ENCODE measurements at places on chromosomes 16 and 17. TPM values are rescaled to one million over a fixed set of nuclear protein-coding genes. Genes with fewer than 3 reads are reported as not detected.

GRCh38 chr17:29021226-29021625, 15.4 kb upstream of the SEZ6 start:
- H3K27me3 ChIP-seq, result no peaks in the 10 kb centered on the region
- no peak overlapping the region for H3K27ac ChIP-seq
- H3K4me3 ChIP-seq, result no peak overlapping the region
- DNase-seq, result no peak

- DNase-seq, result no peak
- no peaks in the 10 kb centered on the region for H3K4me1 ChIP-seq
- no peaks in the 10 kb centered on the region for H3K27me3 ChIP-seq
- H3K4me3 ChIP-seq, result no peak overlapping the region
- no peak overlapping the region for H3K27ac ChIP-seq
These were observed 58.1 kb downstream of the MPHOSPH6 start for GRCh38 chr16:82111944-82112343.

DNA sequence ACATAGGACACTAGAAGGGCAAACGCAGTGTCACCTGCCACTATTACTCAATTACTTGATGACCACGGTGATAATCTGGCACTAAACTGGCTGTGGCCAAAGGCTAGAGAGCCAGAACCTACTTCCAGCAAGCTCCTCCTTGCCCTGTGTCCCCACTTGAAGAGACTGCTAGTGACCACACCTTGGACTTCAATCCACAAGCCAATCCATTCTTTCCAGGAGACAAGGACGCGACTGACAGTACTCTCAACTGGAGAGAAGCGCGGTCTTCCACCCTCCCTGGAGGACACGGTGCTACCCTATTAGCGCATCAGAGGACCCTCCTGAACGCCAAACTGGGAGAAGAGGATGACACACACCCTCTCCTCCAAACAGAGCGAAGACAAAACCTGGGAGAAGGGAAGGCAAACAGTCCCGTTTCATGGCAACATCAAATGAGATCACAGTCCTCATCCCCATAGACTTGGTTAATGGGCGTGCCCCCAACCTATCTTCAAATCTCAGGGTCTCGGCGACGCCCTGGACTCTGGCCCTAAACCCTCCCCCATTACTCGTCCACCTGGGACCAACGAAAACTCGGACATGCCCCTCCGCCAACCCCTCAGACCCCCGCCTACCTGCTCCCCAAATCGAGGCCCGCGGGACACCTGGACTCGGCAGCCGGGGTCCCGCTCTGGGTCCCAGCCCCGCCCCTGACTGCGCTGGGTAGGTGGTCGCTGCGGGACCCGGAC, 508 bp downstream of the FLCN start:
- H3K36me3 ChIP-seq, result peaks cover 17% of the 10 kb centered on the region
- H3K4me3 ChIP-seq, result peak overlapping the region; percentile 84

DNA sequence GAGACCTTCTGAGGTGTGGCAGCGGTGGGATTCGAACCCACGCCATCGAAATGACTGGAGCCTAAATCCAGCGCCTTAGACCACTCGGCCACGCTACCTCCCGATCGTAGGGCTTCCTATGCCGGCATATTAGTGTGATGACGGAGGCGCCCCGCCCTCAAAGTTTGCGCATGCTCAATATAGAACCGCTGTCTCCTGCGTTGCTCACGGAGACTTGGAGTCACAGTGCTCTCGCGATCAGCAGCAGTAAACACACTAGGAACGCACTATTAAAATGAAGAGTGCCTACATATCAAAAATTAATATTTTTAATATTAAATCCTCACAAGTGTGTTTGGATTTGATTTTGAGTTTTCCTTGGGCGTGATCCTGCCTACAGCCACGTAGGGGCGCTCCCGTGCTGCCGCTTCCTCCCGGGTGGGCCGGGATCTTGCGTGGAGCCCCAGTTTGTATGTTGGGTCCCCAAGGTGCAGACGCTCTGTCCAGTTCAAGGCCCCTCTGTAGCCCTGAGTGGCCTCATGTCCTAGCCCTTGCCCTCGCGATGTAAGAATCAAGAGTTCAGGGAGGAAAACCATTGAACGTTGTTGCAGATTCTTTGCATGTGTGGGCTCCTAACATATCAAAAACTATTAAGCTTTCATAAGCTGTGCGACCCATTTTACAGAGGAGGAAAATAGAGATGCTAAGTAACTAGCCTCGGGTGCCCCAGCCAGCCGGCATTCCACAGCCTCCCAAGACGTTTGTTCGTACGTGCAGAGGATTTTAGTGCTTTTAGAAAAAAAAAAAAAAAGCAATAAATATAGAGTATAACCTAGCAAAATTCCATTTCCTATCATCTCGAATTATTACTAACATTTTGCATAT, 10.2 kb upstream of the EEF2K start:
- H3K36me3 ChIP-seq, result no peaks in the 10 kb centered on the region
- H3K27me3 ChIP-seq, result no peaks in the 10 kb centered on the region
- H3K27ac ChIP-seq, result peak overlapping the region; percentile 73
- H3K4me3 ChIP-seq, result peak overlapping the region; percentile 60
- DNase-seq, result peak; percentile 94

GRCh38 chr17:44279666-44280391, 11.9 kb upstream of the SLC4A1 start:
- H3K4me1 ChIP-seq, result peaks cover 6% of the 10 kb centered on the region
- H3K36me3 ChIP-seq, result no peaks in the 10 kb centered on the region
- no peaks in the 10 kb centered on the region for H3K27me3 ChIP-seq
- no peak overlapping the region for H3K4me3 ChIP-seq
- H3K27ac ChIP-seq, result peak overlapping the region; percentile 69

- peak; percentile 67 for DNase-seq
- H3K4me1 ChIP-seq, result peaks cover 3% of the 10 kb centered on the region
- no peaks in the 10 kb centered on the region for H3K27me3 ChIP-seq
- H3K27ac ChIP-seq, result no peak overlapping the region
- H3K36me3 ChIP-seq, result peaks cover 24% of the 10 kb centered on the region
These were observed 24.9 kb downstream of the CDRT15 start for GRCh38 chr17:14211801-14212200.

- no peak for DNase-seq
- no peak overlapping the region for H3K4me3 ChIP-seq
- H3K36me3 ChIP-seq, result peaks cover 96% of the 10 kb centered on the region
- H3K4me1 ChIP-seq, result peaks cover 11% of the 10 kb centered on the region
- no peaks in the 10 kb centered on the region for H3K27me3 ChIP-seq
- H3K27ac ChIP-seq, result no peak overlapping the region
These were observed 6.9 kb downstream of the MLLT6 start for GRCh38 chr17:38711792-38712571.

GRCh38 chr17:18250259-18250658, 8.3 kb downstream of the FLII start:
- peak; percentile 87 for DNase-seq
- no peaks in the 10 kb centered on the region for H3K27me3 ChIP-seq
- peaks cover 27% of the 10 kb centered on the region for H3K4me1 ChIP-seq
- H3K36me3 ChIP-seq, result peaks cover 100% of the 10 kb centered on the region
- H3K4me3 ChIP-seq, result no peak overlapping the region
- no peak overlapping the region for H3K27ac ChIP-seq

DNA sequence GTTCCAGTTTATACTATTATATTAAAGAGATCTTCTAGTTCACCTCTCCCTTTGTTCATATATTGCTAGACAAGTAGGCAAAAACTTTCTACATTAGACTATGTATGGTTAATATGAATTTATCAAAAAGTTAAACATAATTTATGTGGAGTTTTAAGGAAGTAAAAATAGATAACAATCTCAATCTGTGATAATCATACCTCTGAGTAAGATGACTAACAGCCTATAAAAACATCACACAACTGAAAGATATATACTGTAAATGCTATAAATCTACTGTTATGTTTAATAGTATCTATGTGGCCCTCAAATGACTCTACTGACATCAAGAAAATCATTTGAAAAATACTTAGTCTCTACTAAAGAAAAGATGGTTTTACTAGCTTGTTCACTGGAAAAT, 37.1 kb downstream of the AP1G1 start:
- no peaks in the 10 kb centered on the region for H3K4me1 ChIP-seq
- no peak for DNase-seq
- H3K27me3 ChIP-seq, result no peaks in the 10 kb centered on the region
- no peak overlapping the region for H3K4me3 ChIP-seq

DNA sequence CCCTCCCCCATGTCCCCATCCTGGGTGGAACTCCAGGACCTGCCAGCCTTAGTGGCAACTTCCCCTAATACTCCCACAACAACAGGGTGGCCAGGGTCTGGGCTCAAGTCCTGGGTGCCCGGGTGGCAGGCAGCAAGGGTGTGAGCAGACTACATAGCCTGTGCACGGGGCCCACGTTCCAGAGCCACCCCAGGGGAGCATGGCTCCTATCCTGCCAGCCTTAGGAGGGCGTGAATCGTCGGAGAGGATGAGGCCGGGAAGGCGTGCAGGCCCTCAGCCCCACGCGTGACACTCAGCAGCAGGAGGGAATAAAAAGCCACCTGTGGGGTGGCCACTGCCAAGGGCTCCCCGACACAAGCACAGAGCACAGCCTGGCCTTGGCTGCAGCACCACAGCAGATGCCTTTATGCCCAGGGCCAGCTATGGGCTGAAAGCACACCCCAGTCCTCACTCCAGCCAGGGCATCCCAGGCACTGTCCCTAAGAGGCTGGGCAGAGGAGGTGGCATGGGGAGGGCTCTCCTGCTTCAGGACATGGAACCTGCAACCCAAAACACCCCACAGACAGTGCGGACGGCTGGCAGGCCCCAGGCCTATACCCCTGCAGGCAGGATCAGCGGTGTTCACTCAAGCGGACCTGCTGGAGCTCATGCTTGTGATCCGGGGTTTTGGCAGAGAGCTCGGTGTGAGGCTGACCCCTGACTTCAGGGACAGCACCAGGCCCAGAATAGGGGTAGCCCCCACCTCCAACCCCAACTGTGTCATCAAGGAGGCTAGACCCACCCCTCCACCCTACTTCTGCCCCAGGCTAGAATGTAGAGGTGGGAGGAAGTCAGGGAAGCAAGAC, 2.7 kb downstream of the BCAR1 start:
- H3K27ac ChIP-seq, result peak overlapping the region; percentile 99
- no peaks in the 10 kb centered on the region for H3K36me3 ChIP-seq
- DNase-seq, result no peak
- H3K4me3 ChIP-seq, result peak overlapping the region; percentile 84

GRCh38 chr17:67076290-67076689, 31.9 kb downstream of the CACNG1 start:
- H3K4me1 ChIP-seq, result peaks cover 25% of the 10 kb centered on the region
- H3K27me3 ChIP-seq, result no peaks in the 10 kb centered on the region
- peak overlapping the region; percentile 41 for H3K27ac ChIP-seq
- peaks cover 30% of the 10 kb centered on the region for H3K36me3 ChIP-seq

DNA sequence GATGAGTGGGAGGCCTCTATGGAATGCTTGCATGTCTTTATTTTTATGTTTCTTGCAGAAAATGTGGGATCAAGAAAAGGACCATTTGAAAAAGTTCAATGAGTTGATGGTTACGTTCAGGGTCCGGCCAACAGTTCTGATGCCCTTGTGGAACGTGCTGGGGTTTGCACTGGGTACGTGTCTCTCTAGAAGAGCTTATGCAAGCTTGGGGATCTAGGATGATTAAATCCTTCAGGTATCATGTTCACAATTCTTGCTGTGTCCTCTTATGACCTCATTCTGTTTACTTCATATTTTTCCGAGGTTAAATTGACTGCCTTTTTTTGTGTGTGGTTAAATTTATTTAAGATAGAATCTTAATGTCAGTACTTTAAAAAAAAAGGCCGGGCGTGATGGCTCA, 6.4 kb downstream of the COQ7 start:
- H3K27ac ChIP-seq, result no peak overlapping the region
- peaks cover 31% of the 10 kb centered on the region for H3K36me3 ChIP-seq
- no peaks in the 10 kb centered on the region for H3K27me3 ChIP-seq
- peaks cover 4% of the 10 kb centered on the region for H3K4me1 ChIP-seq
- DNase-seq, result no peak

DNA sequence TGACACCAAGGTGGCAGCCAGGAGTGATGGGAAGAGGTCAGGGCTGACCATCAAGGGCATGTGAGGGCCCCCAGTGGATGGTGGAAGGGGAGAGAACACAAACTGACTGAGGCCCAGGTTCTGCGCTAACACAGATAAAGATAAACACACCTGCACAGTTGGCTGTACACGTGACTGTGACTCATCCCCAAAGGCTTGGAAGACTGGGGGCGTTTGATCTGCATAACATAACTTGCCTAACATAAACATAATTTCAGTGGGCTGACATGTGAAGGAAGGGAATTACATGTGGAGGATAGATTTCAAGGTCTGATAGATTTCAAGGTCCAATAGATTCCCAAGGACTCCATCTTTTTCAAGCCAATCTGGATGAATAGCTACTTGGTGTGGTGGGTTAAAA, 100.9 kb upstream of the TNRC6C start:
- H3K27ac ChIP-seq, result no peak overlapping the region
- no peak for DNase-seq
- H3K4me1 ChIP-seq, result no peaks in the 10 kb centered on the region
- H3K36me3 ChIP-seq, result no peaks in the 10 kb centered on the region
- no peak overlapping the region for H3K4me3 ChIP-seq

- DNase-seq, result no peak
- no peaks in the 10 kb centered on the region for H3K27me3 ChIP-seq
- no peaks in the 10 kb centered on the region for H3K36me3 ChIP-seq
- H3K4me1 ChIP-seq, result no peaks in the 10 kb centered on the region
- no peak overlapping the region for H3K27ac ChIP-seq
- no peak overlapping the region for H3K4me3 ChIP-seq
These were observed 39.1 kb upstream of the TOM1L1 start for GRCh38 chr17:54861471-54861983.

- no peaks in the 10 kb centered on the region for H3K27me3 ChIP-seq
- H3K27ac ChIP-seq, result no peak overlapping the region
- H3K4me1 ChIP-seq, result no peaks in the 10 kb centered on the region
- no peaks in the 10 kb centered on the region for H3K36me3 ChIP-seq
- no peak for DNase-seq
These were observed 240.9 kb upstream of the SALL1 start for GRCh38 chr16:51391798-51392511.

DNA sequence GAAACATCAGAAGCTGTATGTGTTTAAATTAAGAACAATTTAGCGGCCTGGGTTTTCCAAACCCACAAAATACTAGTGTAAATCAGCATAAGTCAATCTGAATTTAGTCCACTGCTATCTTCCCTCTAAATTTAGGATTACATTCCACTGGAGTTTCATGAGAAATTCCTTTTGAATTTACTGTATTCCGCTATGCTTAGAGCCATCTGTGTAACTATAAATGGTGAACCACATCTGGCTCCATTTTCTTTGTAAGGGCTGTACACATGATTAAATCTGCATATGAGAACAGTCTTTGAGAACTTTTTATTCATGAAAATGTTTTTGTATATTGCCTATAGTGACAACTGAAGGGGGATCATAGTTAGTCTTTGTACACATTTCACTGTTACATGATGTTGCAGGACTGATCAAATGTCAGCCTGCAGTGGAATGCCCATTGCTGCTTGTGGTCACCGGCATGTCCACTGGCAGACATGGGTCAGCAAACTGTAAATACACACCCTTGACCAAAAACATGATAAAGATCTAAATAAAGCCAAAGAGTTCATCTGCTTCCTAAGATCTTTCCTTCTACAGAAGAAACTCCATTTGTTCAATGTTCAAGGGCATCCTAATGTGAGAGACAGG, 36.8 kb downstream of the RPGRIP1L start:
- no peaks in the 10 kb centered on the region for H3K27me3 ChIP-seq
- no peak for DNase-seq
- H3K4me3 ChIP-seq, result no peak overlapping the region
- H3K36me3 ChIP-seq, result no peaks in the 10 kb centered on the region

- peaks cover 50% of the 10 kb centered on the region for H3K4me1 ChIP-seq
- H3K4me3 ChIP-seq, result no peak overlapping the region
- no peak overlapping the region for H3K27ac ChIP-seq
- no peaks in the 10 kb centered on the region for H3K36me3 ChIP-seq
These were observed 173.8 kb downstream of the SEC14L1 start for GRCh38 chr17:77314601-77315000.

The CFAP97D1 gene
- not detected for total RNA-seq

The SLC5A11 gene
- not detected for total RNA-seq

The WNT9B gene
- total RNA-seq, result not detected

The TEKT5 gene
- 1.5 TPM for total RNA-seq

The CDH8 gene
- not detected for total RNA-seq

Measured in stomach (tissue), 19 donors.